Pons (tissue), 1 donor: ENCODE measurements at places on chromosomes 5 and 9.

GRCh38 chr5:79731775-79732174 lies 42.1 kb downstream of the CMYA5 start:
- no peak for DNase-seq

DNA sequence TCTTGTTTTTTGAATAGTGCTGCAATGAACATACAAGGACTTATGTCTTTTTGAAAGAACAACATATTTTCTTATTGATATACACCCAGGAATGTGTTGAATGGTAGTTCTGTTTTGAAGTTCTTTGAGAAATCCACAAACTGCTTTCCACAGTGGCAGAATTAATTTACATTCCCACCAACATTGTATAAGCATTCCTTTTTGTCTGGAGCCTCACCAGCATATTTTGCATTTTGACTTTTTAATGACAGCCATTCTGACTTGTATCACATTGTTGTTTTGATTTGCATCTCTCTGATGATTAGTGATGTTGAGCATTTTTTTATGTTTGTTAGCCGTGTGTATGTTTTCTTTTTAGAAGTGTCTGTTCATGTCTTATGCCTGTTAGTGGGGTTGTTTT lies 524.9 kb downstream of the SEMA5A start:
- DNase-seq, result no peak

GRCh38 chr5:177429248-177430040 lies 3.0 kb downstream of the GRK6 start:
- peak; percentile 55 for DNase-seq

- no peak for DNase-seq
These were observed 36.7 kb downstream of the ARL15 start for GRCh38 chr5:54273715-54274114.

DNA sequence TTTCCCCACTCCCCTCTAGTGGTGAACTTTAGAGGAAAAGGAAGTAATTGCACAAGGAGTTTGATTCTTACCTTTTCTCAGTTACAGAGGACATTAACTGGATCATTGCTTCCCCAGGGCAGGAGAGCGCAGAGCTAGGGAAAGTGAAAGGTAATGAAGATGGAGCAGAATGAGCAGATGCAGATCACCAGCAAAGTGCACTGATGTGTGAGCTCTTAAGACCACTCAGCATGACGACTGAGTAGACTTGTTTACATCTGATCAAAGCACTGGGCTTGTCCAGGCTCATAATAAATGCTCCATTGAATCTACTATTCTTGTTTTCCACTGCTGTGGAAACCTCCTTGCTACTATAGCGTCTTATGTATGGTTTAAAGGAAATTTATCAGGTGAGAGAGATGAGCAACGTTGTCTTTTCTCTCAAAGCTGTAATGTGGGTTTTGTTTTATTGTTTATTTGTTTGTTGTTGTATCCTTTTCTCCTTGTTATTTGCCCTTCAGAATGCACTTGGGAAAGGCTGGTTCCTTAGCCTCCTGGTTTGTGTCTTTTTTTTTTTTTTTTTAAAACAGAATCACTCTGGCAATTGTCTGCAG lies 25.3 kb downstream of the SLC22A5 start:
- no peak for DNase-seq

DNA sequence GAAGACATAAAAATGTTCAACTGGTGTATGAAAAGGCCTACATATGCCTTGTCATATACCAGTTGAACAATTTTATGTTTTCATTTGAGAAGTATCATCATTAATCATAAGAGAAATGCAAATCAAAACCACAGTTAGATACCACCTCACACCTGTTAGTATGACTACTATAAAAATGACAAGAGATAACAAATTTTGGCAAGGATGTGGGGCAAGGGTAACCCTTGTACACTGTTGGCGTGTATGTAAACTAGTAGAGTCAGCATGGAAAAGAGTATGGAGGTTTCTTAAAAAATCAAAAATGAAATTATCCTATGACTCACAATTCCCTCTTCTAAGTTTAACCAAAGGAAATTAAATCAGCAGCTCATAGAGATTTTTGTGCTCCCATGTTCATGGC lies 250.4 kb upstream of the ST8SIA4 start:
- no peak for DNase-seq

GRCh38 chr5:179269781-179270543 lies 75.3 kb downstream of the ADAMTS2 start:
- no peak for DNase-seq

- no peak for DNase-seq
These were observed 889 bp upstream of the ADAMTS12 start for GRCh38 chr5:33892620-33893137.

DNA sequence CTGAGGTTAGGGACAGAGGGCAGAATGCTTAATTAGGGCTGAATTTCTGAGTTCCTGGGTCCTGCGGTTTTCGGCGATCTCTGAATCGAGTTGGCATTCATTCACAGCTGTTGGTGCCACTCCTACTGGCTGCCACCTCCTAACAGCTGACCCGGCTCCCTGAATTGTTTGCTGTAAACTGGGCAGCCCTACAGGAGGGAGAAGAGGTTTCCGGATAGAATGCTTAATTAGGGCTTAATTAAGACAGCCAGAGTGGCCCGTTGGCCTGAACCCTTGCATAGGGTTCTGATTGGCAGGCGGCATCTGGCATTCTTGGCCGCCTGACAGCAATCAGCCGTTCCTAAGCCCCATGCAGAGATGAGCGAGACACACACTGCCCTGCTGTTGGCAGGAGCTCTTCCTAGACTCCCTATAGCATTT lies 25.7 kb downstream of the FRMPD1 start:
- DNase-seq, result peak; percentile 71

DNA sequence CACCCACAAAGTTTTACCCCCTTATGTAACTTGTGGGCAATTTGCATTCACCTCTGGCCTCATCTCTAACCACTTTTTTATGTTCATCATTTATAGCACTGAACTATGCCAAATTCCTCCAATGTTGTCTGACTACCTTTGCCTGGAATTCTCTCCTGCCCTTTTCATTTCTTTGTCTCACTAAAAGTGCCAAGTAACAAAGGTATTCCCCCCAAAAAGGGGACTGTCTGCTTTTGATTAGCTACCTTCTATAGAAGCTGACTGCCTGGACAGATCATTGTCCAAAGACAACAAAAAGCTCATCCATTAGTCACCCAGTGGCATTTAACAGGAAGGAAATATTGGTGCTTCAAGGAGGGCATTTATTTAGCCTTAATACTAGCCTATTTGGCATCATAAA lies 189.9 kb upstream of the VCAN start:
- no peak for DNase-seq

DNA sequence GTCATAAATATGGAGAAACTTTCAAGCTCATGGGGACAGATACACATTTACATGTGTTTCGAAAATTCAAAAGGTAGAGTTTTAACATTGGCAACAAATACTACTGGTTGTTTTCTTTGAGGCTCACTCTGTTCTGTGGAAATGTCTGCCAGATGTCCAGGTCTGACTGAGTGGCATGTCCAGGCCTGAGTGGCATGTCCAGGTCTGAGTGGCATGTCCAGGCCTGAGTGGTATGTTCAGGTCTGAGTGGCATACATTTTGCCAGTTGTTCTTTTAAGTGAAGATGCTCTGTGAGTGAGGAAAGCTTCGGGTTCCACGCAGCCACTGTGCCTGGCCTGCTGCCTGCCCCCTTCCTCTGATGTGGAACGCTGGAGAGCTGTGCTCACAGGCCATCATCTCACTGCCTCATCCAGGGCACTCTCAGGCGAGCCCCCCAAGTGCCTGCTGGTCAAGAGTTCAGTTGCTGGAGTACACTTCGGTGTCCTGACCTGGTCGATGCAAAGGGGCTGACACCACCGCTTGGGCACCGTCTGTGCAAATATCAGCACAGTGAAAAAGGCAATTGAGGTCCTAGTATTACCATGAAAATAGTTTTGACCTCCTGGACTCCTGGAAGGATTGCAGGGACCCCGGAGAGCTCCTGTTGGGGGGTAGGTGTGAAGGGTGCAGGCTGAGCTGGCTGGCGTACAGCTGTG lies 89.9 kb downstream of the EHMT1 start:
- no peak for DNase-seq

DNA sequence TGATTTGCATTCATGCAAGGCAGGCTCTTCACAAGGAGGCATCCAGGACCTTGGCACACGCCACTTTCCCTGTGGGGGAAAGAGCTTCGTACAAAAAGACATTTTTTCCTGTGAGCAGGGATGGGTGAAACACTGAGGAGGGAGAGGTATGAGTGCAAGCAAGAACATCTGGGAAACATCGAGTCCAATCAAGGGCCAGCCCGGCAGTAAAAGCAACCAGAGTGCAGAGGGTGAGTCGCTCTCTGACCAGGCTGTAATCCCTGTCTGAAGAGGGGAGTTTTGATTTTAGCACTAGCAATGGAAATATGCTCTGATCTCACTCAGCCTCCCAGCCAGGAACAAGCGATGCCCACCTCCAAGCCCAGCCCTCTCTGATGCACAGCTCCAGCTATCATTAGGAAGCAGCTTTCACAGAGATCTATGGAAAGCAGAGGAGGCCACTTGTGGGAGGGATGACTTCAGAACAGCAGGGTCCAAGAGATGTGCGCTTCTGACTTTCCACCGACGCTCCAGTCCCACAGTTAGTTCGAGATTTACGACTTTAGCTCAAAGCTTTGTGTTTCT lies 211.0 kb upstream of the ADAMTS16 start:
- DNase-seq, result no peak

- DNase-seq, result peak; percentile 49
These were observed 58.8 kb downstream of the SNX30 start for GRCh38 chr9:112809351-112809848.

DNA sequence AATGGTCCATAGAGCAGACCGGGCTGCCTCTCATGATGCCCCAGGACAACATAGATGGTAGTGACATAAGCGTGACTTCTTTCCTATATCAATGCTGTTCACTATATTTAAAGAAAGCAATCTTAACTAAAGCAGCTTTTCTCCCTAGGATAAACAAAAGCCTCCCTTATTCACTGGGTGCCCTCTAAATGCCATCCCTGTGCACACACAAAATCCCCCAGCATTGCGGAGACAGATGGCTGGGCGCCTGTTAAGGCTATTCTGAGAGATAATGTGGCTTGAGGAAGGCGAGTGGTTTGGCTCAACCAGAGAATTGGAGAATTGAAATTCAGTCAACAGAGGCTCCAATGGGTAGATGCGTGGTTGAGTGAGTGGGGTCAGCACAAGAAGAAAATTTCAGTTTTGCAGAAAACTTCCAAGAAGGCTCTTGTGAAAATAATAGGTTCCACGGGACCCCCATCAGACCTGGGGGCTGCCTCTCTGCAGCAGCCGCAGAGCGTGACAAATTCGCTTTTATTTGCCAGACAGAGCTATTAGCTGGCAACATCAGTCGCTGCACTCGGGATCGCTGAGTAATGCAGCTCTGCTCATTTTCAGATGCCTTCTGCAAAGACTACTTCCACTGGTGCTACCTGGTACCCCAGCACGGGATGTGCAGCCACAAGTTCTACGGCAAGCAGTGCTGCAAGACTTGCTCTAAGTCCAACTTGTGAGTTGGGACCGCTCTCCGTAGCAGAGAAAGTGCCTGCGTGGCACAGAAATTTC lies 103.9 kb upstream of the ICE1 start:
- no peak for DNase-seq

DNA sequence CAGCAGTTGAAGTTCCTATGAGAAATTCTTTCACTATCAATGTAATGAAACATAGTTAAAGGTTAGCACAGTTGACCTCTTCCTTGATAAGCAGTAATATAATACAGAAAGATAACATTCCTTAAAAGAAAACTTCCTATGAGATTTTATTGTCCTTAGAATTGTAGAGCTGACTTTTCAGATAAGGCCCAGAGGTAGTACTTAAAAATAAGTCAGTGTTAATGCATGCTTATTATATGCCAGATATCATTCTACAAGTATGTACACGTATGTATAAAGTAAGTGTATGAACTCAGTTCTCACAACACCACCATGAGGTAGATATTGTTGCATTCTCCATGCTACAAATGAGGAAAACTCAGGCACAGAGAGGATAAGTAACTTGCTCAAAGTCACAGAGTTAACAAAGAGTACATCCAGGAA lies 15.3 kb downstream of the AP3S1 start:
- DNase-seq, result no peak

DNA sequence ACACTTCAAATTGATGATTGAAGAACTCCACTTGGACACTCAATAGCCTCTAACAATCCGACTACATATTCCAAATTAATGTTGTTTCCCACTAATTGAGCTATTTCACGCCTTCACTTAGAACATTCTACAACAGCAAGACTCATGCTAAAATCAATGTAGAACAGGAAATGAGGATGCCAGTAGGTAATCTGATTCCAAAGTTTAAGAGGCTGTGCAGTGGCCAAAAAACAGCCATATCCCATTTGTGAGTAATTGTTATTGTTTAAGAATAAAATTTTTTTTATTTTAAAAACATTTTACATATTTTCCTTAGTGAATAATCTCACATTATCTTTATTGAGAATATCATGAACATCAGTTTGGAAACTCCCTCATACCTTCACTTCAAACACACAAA lies 35.7 kb upstream of the GHR start:
- DNase-seq, result no peak

GRCh38 chr5:151620461-151620840 lies 29.3 kb upstream of the FAT2 start:
- no peak for DNase-seq

GRCh38 chr9:98575379-98576346 lies 133.1 kb downstream of the GABBR2 start:
- no peak for DNase-seq

GRCh38 chr9:71681104-71681707 lies 87.1 kb downstream of the CEMIP2 start:
- no peak for DNase-seq

DNA sequence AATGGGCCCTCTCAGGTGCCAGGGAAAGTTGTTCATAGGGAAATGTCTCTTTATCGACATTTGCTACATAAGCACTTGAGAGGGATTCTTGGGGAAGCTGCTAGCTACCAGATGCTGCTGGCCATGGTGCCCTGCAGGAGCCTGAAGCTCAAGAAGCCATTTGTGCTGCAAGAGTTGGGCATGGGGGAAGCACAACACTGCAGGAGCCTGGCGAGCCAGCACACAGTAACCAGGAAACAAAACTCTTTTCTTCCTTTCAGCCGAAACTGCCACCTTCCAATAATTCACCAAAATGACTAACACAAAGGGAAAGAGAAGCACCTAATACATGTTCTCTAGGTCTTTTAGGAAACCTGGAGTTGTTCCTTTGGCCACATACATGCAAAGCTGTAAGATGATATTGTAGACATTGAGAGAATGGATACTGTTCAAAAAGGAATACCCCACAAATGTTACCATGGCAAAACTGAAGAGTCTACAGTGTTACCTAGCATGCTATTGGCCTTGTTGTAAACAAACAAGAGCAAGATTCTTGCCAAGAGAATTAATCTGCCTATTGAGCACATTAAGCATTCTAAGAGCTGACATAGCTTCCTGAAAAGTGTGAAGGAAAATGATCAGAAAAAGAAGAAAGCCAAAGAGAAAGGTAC lies 26.1 kb upstream of the LARP1 start:
- no peak for DNase-seq
